ENCODE measurements at places on chromosomes 2 and 18.

DNA sequence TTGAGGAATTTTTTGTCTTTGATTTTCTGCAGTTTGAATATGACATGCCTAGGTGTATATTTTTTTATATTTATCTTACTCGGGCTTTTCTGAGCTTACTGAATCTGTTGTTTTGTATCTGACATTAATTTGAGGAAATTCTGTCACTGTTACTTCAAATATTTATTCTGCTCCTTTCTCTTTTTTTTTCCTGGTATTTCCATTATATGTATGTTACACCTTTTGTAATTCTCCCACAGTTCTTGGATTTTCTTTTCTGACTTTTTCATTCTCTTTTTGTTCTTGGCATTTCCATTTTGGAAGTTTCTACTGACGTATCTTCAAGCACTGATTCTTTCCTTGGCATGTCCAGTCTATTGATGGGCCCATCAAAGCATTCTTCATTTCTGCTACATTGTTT lies 24.1 kb upstream of the SKA1 start:
- DNase-seq: no peak

GRCh38 chr2:95276888-95277245 lies 2.6 kb downstream of the PROM2 start:
- DNase-seq: no peak

DNA sequence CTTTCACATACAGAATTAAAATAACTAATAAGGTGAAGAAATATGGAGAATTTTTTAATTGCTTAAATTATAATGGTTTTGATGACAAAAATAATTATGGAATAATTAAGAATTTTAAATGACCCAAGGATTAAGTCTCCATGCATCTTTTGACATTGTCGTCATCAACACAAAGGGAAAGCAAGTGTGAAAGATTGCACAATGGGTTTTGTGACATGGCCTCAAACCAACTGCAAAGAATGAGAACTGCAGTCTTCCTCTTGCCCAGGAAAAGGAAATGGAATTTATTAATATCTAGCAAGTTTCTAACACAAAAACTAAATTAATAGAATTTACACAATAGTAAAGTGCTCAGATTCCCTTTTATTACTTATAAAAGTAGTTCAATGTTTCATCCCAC lies 329.1 kb upstream of the PKDCC start:
- no peak for DNase-seq

GRCh38 chr2:100407073-100407472 lies 10.4 kb downstream of the CHST10 start:
- DNase-seq: no peak

- peak; percentile 38 for DNase-seq
Measured at GRCh38 chr2:9205963-9206948, at the start of gene ASAP2. ASAP2 (plus strand) TSS chr2:9206812; CDS start chr2:9207105, 293 bp downstream.

GRCh38 chr2:42164971-42165370 lies 4.2 kb upstream of the EML4 start:
- no peak for DNase-seq

- no peak for DNase-seq
Measured at GRCh38 chr2:69742322-69742952, 503 bp downstream of the ANXA4 start.

- DNase-seq: no peak
Measured at GRCh38 chr2:78980152-78980465, 45.4 kb upstream of the REG3G start.

GRCh38 chr2:232350804-232351685 lies 27.5 kb upstream of the ALPP start:
- no peak for DNase-seq

DNA sequence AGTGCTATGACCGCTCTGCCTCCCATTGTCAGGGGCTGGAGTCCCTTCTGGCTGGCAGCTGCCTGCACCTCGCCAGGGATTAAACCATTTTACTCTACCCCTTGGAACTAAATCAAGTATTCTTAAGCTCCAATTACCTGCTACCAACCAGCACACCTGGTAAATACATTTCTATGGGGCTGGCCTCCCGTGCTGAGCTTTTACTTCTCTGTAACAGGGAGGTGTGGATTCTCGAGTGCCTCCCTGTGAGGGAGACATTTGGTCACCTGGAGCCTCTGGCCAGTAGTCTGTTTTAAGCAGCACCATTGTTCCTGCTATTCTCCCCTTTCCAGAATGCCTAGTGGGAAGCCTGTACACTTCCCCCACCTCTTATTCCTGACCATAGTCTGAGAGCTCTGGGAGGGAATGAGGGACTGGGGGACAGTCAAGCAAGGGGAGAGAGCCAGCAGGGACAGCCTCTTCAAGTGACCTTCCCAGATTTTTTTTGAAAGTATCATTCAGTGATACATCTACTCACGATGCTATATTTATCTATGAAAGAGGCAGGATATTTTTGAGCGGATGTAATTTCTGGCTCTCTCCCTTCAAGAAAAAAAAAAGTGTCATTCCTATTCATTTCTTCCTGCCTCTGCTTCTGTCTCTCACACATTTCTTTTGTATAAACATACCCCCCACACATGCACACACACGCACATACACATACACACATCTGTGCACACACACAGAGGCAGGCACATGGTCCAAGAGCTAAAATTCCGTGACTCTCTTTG lies 112.8 kb downstream of the CAPN13 start:
- no peak for DNase-seq

DNA sequence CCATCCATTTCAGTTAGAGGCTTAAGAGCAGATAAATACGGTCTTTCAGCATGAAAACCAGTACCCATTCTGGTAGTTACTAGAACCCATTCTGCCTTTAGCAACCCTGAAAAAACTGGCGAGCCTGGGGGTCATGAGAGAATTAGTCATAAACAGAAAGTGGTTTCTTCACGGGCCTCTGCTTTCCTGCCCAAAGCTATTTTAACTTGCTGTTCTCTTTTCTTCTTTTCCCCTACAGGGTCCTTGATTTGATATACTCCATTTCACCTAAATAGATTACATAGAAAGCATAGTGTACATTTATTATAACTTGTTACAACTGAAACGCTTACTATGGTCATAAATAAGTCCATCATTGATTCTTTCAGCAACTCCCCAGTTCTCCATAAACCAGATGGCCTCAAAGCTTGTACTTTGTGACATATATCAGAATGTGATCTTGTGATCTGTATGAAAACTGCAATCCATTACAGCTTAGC lies 48.3 kb downstream of the WDFY1 start:
- no peak for DNase-seq

DNA sequence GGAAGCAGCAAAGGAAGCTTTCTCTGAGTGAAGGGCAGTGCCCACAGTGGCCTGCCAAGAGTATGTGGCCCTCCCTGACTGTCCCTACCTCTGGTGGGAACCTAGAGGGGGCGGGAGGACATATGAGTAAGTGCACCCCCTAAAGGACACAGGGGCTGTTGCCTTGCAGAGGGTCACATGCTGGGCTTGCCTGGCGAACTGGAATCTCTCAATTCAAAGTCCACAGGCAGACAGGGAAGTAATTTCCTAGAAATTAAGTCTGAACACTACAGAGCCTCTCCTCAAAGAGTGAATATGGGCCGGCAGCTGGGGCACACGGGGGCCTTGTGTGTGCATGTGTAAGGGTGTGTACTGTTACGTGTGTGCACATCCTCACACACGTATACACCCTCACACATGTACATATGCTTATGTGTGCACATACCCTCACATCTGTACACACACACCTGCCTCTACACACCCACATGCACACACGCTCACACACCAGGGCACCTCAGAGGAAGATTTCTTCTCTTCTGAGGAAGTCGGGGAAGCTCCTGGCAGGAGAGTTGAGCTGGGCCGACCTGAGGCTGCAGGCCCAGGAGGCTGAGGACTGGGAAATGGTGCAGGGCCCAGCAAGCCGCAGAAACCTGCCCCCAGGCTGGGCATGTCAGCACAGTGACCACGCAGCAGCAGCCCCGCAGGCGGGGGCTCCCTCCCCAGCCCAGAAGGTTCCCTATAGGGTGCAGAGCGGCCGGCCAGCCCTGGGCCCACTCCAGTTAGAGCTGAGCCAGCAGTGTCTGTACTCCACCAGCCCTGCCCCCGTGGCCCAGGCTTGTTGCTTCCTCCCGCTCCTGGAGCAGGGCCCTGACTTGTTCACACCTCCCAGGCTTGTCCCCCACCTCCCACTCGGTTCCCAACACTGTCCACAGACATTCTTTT lies 77.4 kb upstream of the TAF1B start:
- DNase-seq: no peak

GRCh38 chr2:50611351-50611871 lies 420.5 kb downstream of the NRXN1 start:
- no peak for DNase-seq

DNA sequence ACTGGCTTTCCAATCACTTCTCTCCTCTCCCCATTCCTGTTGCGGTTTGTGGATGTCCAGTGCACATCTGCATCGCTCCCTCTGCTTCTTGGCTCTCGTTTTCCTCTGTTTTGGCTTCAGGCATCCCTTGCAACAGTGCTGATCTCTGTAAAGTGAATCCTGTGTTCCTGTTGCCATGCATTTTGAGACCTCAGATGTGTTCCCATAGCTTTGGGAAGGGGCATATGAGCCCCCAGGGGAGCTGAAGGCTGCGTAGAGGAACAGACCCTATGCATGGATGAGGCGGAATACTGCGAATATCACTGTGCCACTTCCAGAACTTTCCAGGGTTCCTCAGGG lies 168.4 kb upstream of the HAAO start:
- DNase-seq: no peak

DNA sequence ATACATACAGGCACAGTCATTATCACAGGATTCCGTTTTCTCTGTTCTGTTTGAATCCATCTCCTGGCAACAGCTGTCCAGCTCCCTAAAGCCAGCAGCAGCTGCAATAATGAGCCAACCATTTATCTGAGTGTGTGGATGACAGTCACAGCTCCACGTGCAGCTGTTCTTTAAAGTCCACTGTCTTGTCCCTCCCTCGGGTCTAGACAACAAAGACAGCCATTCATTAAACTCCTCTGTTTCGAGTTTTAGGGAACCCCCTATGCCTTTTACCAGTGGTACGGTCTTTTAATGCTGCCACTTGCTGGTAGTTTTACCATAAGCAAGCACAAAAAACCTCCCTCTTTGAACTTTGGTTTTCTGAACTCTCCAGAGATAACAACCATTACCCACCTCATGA lies 16.0 kb upstream of the MSGN1 start:
- no peak for DNase-seq

DNA sequence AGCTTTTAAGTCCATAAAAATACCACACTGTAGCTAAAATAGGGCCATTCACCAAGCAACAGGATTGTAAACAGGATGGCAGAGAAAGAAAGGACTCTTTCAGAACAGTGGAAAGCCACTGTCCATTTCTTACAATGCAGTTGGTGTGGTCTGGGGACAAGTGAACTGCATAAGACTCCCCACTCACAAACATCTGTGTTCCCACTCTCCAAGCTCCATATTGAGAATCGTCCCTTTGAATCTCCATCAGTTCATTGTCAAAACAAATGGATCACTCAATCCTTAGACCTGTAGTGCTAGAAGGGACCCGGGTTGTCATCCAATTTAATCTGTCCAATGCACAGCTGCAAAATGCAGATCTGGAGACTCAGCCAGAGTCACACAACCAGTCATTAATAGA lies 347.4 kb upstream of the KLHL29 start:
- DNase-seq: no peak

Measured in GM04504 (cell line).